ENCODE measurements at places on chromosomes 2 and 18.

GRCh38 chr2:23351388-23352141 is 33.4 kb upstream of the KLHL29 start:
- peak; percentile 91 for DNase-seq

DNA sequence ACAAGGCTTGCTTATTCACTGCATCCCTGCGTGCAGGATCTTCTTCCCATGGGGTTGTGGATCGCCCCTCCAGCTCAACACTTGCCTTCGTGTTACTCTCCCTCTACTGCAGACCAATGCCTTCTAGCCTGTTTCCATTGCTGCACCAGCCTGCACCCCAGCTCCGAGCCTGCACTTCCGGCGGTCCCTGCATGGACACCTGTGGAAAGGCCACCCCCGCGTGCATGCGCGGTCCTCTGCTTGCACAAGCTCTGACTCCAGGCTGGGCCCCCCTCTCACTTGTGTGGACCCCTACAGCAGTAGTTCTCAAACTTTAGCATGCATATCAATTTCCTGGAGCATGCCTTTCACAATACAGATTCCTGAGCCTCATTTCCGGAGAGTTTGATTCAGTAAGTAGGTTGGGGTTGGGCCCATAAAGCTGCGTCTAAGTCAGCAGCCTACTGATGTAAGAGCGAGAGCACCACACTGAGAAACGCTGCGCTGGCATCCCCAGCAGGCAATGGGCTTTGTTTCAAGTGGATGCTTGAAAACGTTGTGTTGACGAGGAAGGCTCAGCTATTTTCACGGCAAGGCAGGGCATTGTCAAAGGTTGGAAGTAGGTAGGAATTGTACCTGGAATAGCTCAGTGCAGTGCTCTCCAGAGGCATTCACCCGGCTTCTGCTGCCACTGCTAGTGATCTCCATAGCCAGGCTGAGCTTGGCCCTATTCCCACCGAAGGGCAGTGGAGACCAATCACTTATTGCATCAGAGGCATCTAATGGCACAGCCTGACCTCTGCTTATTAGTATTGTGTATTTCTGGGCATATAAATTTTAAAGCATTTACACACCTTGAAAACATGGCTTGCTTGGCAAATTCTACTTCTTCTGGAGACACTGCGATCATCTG is 32.6 kb downstream of the CREG2 start:
- DNase-seq, result no peak

GRCh38 chr2:128505150-128505490 is 186.5 kb upstream of the HS6ST1 start:
- DNase-seq, result no peak

DNA sequence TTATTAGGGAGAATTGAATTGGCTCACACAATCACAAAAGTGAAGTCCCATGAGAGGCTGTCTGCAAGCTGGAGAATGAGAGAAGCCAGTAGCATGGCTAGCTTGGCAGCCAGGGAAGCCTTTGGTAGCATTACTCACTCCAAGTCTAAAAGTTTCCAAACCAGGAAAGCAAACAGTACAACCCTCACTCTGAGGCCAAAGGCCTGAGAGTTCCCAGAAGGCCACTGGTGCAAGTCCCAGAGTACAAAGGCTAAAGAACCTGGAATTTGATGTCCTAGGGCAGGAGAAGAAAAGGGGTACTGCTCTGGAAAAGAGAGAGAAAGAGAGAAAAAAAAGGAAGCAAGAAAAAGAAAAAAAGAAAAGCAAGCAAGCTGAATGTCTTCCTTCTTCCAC is 318.2 kb downstream of the RND3 start:
- DNase-seq, result no peak

GRCh38 chr2:224211791-224212190 is 172.7 kb upstream of the SERPINE2 start:
- no peak for DNase-seq

DNA sequence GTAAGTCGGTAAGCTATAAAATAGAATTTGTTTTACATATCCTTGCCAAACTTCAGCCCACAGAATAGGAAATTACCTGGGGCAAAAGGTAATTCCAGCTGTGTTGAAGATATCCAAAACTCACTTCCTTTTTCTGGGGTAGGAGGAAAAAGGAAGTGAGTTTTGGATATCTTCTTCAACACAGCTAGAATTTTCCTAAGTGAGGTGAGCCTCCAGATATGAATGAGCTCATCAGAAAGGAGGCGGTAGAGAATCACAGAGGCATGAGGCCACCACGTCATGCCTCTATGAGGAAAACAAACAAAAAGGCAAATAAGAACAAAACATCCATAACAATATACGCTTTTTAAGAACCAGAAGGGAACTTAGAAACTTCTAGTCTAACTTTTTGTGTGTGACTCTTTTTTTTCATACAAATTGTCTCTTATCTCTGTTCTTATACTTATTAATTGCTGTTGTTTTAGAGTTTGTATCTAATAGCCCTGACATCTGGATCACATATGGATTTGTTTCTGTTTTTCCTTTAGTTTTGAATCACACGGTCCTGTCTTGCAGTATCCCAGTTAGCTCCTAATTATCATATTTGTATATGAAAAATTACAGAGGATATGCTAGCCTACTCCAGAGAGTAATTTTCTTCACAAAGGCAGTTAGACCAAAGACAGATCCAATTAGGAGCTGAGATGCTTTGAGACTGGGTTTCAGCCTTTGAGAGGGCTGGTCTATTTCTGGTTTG is 104.5 kb downstream of the RBM43 start:
- no peak for DNase-seq

DNA sequence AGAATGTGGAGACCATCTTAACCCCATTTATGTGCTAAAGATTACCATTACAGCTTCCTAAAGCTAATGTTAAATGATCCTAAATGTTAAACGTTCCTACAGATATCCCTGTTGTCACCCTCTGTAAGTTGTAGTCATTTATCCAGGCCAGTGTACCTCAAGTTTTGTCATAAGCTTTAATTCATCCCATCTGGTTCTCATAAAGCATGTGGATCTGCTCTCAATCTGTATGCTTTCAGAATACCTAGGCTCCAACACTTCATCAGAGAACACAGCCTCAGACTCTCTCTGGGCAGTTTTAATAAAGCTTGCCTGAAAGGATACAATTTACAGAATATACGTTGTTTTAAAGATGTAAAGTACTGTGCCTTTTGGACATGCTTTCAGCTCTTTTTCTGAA is 4.2 kb upstream of the CCDC178 start:
- DNase-seq, result no peak

- no peak for DNase-seq
Observed at GRCh38 chr18:5309888-5310470, 14.5 kb upstream of the ZBTB14 start.

DNA sequence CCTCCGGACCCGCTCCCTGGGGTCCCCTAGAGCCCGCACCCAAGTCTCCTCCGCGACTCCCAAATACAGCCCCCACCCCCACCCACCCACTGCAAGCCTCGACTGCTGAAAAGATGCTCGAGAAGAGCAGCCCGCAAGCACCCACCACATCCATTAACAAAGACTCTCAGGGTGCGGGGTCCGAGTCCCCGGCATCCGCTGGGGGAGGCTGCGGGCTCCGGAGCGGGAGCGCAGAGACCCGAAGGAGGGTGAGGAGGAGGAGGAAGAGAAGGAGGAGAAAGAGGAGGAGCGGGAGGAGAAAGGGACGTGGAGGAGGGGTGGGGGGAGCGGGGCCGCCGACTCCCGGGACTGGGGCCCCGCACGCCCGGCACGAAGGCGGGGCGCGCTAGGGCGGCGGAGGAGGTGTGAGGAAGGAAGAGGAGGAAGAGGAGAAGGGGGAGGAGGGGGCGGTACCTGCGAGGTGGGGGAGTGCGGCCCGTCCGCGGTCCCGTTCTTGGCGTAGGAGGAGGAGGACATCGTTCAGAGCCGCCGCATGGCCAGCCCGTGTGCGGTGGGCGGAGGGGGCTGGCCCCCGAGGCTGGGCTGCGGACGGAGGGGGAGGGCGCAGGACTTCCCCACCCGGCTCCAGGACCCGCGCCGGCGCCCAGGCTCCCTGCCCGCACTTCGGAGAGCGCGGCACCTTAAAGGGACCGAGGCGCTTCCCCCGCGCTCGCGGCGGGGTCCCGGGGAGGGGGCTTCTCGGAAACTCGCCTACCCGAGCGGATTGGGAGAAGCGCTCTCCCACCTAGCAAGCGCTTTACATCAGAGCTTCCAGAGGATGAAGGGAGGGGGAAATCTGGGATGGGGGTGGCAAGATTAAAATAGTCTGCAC is at the start of gene CACNB4:
Gene CACNB4, minus strand, starts transcription at position 549 of the 871 bp plus-strand sequence.
- peak; percentile 55 for DNase-seq

GRCh38 chr18:4068552-4069158 is 386.5 kb downstream of the DLGAP1 start:
- peak; percentile 39 for DNase-seq

DNA sequence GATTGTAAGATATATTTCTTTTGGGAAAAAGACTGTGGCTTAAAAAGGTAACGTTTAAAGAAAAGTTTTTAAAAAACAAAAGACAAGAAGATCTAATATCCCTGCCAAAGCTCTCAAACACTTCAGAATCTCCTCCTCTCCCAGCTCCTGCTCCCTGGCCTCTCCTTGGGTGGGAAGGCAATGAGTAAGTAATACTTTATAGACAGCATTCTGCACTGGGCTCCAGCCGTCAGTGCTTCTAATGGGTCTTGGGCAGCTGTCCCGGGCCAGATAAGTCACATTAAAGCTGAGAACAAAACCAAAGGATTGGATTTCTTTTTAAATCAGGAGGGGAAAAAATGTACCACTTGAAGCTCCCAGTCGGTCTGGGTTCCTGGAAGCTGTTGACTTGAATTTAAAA is 133.7 kb downstream of the ALPK2 start:
- DNase-seq, result no peak

DNA sequence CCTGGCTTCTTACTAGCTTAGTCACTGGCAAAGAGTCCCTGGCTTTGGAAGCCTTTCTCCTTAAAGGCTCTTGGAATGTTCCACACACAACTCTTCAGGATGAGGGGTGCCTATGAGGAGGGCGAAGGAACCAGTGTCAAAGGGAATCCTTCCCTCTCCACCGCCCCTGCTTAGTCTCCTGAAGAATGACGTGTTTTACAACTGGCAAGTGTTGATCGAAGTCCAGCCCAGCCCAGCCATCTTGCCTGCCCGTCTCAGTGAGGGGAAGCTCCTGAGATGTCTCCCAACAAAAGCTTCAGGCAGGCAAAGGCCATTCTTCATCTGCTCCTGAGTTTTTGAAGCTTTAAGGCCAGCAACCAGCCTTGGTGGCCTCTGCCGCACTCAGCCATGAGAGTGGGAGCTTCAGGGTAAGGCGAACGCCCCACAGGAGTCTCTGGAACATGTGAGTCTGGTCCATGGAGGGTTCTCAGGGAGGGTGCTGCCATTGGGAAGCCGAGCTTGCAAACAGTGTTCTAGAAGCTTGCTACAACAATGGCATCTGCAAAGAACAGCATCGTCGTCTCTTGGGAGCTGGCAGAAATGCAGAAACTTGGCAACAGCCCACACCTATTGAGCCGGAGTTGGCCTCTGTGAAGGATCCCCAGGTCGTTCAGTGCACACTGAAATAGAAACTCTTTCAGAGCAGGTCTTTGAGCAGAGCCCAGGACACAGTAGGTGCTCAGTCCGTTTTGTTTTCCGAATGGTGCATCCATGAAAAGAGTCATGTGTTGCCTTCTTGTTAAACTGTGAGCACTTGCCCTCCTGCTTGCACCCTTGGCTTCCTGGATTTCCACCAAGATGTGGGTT is 220.7 kb downstream of the SEPTIN10 start:
- DNase-seq, result no peak

Data from hindlimb muscle (tissue), 1 donor.